ENCODE measurements at places on chromosomes 1 and 21.
A peak's percentile ranks its signal among the peaks of the same experiment; 100 is the strongest.

GRCh38 chr1:14320986-14321385, 277.5 kb upstream of the KAZN start:
- H3K4me3 ChIP-seq: no peak overlapping the region
- no peaks in the 10 kb centered on the region for H3K36me3 ChIP-seq
- H3K27ac ChIP-seq: no peak overlapping the region
- H3K27me3 ChIP-seq: peaks cover 3% of the 10 kb centered on the region
- H3K4me1 ChIP-seq: no peaks in the 10 kb centered on the region

DNA sequence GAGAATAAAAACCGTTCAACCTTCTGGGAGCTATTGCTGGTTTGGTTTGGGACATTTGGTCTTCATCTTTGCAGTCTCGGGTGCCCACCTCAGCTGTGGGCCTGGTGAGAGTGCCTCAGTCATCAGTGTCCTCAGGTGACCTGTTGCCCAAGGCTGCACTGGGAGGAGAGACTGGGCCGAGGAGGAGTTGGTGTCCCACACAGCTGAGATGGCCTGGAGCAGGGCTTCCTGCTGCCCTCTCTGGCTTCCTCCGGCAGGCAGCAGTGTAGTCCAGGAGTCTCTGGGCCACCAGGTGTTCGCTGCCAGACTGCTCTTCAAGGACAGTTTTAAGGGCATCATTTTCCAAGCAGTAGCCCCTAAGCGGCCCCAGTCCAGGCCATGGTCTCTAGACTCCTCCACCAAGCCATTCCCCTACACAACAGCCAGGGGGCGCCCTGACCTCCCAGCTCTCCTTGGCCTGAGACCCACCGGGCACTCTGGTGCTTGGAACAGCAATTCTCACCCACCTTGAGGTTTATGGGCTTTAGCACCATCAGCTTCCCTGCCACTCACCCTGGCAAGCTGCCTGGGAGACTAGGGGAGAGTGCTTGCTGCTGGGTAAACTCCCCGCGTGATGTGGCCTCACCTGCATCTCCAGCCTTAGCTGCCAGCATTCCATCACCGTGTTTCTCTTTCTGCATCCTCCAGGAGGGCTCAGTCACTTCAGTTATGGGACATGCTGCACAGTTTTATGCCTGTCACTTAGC, 9.1 kb upstream of the SYTL1 start:
- peaks cover 26% of the 10 kb centered on the region for H3K4me1 ChIP-seq
- no peak overlapping the region for H3K4me3 ChIP-seq
- no peak overlapping the region for H3K27ac ChIP-seq
- peak; percentile 60 for DNase-seq
- H3K36me3 ChIP-seq: peaks cover 16% of the 10 kb centered on the region

- DNase-seq: no peak
- H3K4me3 ChIP-seq: no peak overlapping the region
- no peak overlapping the region for H3K27ac ChIP-seq
Observed at GRCh38 chr1:152870831-152871730, 7.0 kb upstream of the SMCP start.

DNA sequence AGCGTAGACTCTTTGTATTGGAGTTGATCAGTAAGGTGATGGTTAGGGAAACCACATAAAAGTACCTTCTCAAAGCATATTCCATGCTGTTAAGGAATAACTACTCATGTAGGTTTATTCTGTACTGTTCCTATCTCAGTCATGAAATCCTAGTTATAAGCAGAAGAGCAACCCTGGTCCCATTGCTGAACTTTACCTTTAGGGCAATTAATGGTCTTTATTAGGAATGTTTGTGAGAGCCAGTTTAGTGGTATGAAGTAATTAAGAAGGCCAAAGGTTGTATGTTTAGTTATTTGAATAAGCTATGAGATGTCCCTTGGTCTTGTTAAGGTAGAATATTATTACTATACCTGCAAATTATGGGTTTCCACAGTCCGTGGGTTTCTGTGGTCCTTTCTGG, 44.0 kb downstream of the ACP6 start:
- no peak overlapping the region for H3K27ac ChIP-seq
- H3K27me3 ChIP-seq: no peaks in the 10 kb centered on the region
- H3K36me3 ChIP-seq: peaks cover 2% of the 10 kb centered on the region
- H3K4me1 ChIP-seq: peaks cover 5% of the 10 kb centered on the region

DNA sequence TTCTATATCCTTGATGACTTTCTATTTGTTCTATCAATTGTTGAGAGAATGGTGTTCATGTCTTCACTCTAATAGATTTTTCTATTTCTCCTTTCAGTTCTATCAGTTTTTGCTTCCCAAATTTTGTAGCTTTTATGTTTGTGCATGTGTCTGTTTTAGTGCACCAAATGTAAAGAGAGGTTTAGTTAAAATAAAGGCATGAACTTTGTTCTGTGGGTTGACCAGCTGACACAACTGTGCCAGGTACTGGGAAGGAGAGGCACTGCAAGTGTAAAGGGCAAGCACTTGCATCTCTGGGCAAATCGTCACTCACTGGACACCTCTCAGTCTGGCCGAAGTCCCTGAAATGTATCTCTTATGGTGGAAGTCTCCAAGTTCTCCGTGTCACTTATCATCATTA, 38.6 kb upstream of the ABCD3 start:
- H3K36me3 ChIP-seq: no peaks in the 10 kb centered on the region
- H3K27me3 ChIP-seq: peaks cover 5% of the 10 kb centered on the region
- DNase-seq: no peak

All from memory B cell (primary cell).